Stimulated activated CD8-positive, alpha-beta memory T cell treated with anti-CD3 and anti-CD28 coated beads, Interleukin-7, amount 100 ng/mL, for 1 hour (primary cell): ENCODE measurements at places on chromosomes 1 and 21.

GRCh38 chr1:248697907-248698306 is 4.7 kb downstream of the OR14I1 start:
- no peak for DNase-seq

- no peak for DNase-seq
Measured at GRCh38 chr1:8591569-8591968, 225.9 kb downstream of the RERE start.

- no peak for DNase-seq
Measured at GRCh38 chr1:248618878-248619277, 16.0 kb downstream of the OR2T11 start.

DNA sequence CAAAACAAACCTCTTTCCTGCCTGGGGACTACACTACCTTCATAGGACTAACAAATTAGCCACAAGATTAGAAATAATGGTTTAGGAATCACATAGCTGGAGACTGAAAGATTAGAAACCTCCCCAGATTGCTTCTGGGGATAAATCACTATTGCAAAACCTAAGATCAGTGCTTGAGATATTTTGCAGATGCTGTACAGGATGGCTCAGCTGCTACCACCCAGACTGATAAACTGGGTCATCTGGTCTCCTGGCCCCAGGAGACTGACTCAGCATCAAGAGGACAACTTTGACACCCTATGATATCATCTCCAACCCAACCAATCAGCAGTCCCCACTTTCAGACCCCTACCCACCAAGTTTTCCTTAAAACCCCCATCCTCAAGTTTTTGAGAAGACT is 137.0 kb downstream of the LRRC53 start:
- no peak for DNase-seq

- DNase-seq, result no peak
Measured at GRCh38 chr1:192872010-192872409, 63.2 kb downstream of the RGS2 start.

DNA sequence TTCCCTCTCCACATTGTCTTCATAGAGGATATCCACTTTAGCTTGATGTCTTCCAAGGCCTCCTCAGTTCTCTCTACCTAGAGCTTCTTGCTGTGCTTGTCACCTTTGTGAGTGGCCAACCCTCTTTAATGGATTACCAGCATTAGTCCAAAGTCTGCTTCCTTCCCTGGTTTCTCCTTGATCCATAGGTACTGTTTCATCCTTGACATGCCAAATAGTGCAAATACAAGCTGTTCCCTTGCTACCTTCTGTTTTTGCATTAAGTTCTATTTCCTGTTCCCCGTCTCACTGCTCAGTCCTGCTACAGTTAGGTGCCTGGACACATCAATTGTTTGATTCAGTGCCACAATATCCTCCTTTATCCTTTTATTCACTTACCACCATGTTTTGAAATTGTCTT is 19.2 kb downstream of the MAST2 start:
- no peak for DNase-seq

- no peak for DNase-seq
Measured at GRCh38 chr1:155052439-155053395, 1.6 kb downstream of the ADAM15 start.

DNA sequence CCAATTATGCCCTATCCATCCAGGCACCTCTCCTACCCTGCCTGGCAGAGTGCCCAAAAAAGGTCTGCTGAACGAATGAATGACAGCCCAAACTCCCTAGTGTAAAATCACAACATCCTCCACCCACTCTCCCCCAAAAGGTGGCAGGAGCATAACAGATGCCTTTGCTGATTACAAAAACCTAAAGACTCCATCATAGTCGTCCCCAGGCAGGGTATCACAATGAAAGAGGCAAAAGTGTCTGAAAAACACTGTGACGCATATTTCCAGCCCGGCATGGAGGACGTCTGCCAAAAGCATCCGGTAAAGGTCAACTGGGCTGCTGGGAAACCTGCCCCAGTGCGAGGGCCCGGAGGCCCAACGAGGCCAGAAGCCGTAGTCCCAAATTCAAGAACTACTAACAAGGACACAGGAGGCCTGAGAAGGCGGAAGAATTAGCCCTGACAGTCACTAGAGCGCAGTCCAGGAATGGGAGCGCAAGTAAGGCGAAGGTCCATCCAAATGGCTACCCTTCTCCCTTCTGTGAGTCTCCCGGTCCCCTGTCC is 576 bp downstream of the SMIM12 start:
- no peak for DNase-seq

- no peak for DNase-seq
Measured at GRCh38 chr1:59124166-59124565, 172.7 kb upstream of the FGGY start.

DNA sequence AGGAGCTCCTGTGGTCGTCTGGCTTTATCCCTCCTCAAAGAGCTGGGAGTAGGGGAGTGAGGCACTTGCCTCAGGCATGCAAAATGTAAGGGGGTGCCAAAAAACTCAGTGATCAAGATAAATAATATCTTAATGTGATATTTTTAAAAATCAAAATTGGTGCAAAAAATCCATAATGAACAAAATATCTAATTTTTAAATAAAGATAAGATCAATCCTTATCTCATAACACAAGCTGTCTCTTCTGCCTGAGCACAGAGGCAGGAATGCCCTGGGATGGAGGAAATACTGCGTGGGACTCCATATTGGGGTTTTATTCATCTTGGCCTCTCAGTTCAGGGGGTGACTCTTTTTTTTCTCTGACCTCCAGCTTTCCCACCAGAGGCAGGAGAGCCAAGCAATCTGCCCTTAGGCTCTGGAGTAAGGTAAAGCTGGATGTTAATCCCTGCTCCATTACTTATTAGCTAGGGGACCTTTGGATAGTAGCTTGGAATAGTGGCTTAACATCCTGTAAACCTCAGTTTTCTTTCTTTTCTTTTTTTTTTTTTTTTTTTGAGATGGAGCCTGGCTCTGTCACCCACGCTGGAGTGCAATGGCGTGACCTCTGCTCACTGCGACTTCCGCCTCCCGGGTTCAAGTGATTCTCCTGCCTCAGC is 77.3 kb upstream of the NFASC start:
- DNase-seq, result no peak

DNA sequence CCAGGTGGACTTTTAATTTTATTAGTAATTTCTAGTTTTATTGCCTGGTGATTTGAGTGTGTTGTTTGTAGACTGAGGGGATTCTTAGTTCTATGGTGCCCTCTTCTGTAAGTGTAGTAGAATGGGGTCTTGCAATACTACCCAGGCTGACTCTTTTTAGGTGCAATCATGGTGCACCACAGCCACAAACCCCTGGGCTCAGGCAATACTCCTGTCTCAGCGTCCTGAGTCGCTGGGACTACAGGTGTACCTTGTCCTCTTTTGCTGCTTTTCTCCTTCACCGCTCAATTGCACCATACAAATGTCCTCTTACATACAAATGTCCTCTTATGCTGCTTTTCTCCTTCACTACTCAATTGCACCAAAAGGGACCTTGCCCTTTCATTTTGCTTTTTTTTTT is 43.1 kb downstream of the SCP2 start:
- no peak for DNase-seq

- DNase-seq, result no peak
Measured at GRCh38 chr1:35688161-35688560, 30.5 kb downstream of the C1orf216 start.

DNA sequence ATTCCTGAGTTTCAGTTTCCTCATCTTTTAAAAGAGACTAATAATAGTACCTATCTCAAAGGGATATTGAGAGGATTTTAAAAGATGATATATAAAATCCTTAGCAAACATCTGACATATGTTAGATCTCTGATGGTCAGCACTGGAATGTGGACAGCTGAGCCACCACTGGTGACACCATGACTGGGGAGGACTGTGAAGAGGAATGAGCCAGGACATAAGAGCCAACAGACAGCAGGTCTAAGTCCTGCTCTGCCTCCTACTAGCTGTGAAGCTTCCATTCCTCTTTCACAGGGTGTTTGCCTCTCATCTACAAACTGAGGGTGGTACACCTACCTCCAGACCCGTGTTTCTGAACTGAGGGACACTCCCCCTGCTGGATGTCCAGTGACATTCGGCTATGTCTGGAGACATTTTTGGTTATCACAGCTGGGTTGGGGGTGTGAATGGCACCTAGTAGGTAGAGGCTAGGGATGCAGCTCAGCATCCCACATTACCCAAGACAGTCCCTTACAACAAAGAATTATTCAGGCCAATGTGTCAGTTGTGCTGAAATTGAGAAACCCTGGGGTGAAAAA is 109.1 kb upstream of the OLIG2 start:
- DNase-seq, result no peak

GRCh38 chr21:25898671-25899070 is 163.9 kb downstream of the GABPA start:
- no peak for DNase-seq

DNA sequence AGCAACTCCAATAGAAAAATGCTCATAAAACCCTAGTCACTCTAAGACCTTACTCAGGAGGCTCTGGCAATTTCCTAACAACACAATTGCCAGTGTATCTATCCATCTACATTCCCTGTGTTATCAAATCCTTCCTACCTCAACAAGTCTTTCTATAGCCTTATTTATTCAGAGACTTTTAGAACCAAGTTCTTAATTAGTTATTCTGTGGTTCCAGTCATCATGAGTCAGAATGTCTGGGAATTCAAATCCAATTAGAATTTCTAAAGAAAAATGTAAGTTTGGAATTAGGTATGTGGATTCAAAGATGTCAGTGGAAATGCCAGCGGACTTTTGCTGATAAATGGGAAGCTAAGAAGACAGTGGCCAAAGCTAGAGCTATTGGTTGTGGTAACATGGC is 302.6 kb upstream of the C1orf87 start:
- DNase-seq, result no peak

GRCh38 chr1:235865565-235866204 is 1.0 kb downstream of the LYST start:
- DNase-seq, result no peak

GRCh38 chr1:48414264-48414663 is 57.7 kb downstream of the SPATA6 start:
- DNase-seq, result no peak

- no peak for DNase-seq
Measured at GRCh38 chr1:207801819-207802218, 50.0 kb downstream of the CD46 start.

GRCh38 chr1:110462964-110463363 is 12.0 kb downstream of the PROK1 start:
- no peak for DNase-seq

DNA sequence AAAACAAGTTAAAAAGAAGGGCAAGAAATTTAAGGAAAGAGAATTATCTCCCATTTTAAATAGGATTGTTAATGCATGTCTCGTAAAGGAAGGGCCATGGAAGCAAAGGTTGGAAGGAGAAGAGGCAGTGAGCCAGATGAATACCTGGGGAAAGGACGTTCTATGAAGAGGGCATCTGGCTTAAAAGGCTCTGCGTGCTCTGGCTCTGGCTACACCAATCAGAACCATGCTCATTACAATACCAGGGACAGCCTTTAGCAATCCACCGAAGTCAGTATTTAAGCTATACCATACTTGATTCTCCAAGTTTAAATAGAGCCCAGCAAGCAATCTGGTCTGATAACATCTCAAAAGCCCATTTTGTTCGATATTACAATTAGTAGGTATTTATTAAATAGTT is 58.5 kb upstream of the C1orf87 start:
- DNase-seq, result no peak

- no peak for DNase-seq
Measured at GRCh38 chr21:44455524-44456213, 359 bp downstream of the LRRC3 start.

GRCh38 chr1:208156741-208157140 is 87.4 kb downstream of the PLXNA2 start:
- no peak for DNase-seq

GRCh38 chr1:77543822-77544448 is 138.5 kb downstream of the ZZZ3 start:
- no peak for DNase-seq

DNA sequence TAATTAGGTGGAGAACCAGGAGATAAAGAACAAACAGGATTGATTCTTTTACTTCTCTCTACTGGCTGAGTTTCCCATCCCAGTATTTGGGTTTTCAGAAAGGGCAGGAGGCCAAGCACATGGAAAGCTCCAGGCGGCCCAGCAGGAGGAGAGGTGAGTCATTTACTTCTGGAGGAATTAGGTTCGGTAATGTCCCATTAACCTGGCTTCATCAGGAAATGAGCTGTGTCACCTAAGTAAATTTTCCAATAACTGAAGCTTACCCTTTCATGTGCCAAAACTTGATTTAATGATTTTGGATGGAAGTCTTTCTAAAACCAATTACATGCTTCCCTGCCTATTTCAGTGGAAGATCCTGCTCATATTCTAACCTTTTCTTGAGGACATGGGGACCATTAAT is 257.6 kb upstream of the USP24 start:
- no peak for DNase-seq

DNA sequence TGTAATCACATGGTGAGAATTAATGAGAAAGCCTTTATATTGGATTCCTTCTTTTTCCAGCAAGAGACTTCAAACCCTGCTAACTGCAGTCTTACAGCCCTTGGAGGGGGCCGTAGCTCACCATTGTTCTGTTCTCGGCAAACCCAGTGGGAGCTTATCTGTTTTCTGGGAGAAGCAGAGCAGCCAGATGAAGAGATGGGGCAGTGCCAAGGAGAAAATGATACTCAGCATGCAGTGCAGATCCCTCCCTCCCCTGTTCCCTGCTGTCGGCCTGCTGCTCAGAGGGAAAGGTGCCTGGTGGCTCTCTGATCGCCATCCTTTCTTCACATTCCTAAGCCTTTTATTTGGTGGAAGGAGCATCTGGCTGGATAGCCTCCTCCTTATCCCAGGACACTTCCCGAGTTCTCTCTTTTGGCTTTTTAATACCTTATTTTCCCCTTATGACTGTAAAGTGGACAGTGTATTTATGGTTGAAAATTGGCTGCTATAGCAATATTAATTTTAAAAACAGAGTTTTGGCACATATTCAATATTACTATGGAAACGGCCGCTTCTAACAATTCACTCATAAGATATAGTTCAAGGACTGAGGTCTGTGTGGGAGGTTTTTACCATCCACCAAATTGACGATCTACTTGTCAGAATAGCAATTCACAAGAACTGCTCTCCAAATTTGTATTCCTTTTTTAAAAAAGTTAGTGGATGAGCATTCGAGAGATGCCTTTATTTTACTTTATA is 203.4 kb downstream of the CRB1 start:
- no peak for DNase-seq

DNA sequence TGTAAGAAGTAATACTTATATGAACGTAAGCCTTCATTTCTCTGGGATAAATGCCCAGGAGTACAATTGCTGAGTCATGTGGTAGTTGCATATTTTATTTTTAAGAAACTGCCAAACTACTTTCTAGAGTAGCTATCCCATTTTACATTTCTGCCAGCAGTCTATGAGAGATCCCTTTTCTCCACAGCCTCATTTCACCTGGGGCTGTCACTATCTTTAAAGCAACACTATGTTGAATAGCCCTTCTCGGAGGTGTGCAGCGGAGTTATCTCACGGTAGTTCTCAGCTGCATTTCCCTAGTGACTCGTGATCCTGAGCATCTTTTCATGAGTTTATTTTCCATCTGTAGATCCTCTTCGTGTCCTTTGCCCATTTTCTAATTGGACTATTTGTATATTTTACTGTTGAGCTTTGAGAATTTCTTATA is 93.4 kb downstream of the ADARB1 start:
- no peak for DNase-seq
